T-helper 2 cell (primary cell): ENCODE measurements at places on chromosomes 2 and 18.

DNA sequence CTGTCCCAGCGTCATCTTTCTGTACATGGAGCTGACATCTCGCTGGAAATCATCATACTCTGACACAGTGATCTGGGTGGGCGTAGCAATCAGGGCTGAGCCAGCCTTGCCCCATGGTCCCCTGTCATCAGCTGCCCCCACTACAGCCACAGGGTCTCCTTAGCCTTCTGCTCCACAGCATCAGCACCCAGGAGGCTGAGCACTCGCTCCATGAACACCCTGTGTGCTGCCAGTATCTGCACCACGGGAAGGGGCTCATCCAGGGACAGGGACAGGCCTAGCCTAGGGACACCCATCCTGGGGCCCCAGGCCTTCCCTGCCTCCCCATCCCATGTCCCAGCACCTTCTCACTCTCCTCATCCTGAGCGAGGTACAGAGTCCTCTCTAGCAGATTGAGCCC is 11.4 kb downstream of the ALPG start:
- no peak for DNase-seq

- no peak for DNase-seq
Measured at GRCh38 chr18:67726882-67727281, 210.4 kb upstream of the DSEL start.

- no peak for DNase-seq
Measured at GRCh38 chr18:6751222-6751621, 21.7 kb downstream of the ARHGAP28 start.

DNA sequence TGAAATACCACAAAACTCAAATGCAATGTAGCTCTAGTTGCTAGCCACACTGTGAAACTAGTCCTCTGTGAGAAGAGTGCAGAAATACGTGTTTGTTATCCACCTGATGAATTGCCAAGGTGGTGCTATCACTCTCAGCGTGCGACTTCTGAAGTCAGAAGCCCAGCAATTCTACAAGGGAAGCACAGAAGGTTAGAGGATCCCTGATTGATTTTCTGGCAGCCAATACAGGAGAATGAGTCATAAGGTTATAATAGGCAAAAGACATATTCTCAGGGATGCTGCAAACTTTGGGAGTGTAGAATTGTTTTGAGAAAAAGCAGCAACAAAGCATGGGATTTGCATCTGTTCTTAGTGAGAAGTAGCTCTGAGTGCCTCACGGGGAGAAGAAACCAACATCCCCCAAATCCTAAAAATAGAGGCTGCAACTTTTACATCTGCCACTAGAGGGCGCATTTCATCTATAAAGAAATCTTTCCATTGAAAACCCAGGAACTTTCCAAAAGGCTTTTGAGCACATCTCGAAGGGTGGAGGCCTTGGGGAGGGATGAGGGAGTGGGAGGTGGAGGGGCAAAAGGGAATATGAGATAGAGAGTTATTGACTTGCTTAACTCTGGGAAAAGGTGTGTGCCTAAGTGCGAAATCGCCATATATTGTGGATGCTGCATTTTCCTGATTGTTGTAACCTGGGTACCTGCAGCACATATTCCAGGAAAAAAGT is 78.0 kb downstream of the TMEM182 start:
- no peak for DNase-seq

- no peak for DNase-seq
Measured at GRCh38 chr18:51150113-51150700, 47.3 kb downstream of the MEX3C start.
